GM23248 (cell line): ENCODE measurements at places on chromosomes 3 and 15. TPM values are rescaled to one million over a fixed set of nuclear protein-coding genes. Genes with fewer than 3 reads are reported as not detected.

- no peaks in the 10 kb centered on the region for H3K27me3 ChIP-seq
- H3K4me1 ChIP-seq, result no peaks in the 10 kb centered on the region
- no peak overlapping the region for H3K27ac ChIP-seq
- H3K36me3 ChIP-seq, result no peaks in the 10 kb centered on the region
Observed at GRCh38 chr3:1527786-1528185, 435.0 kb downstream of the CNTN6 start.

- H3K36me3 ChIP-seq, result peaks cover 12% of the 10 kb centered on the region; the same call in 1 of the 2 replicates
- H3K4me1 ChIP-seq, result no peaks in the 10 kb centered on the region
- DNase-seq, result no peak
- H3K4me3 ChIP-seq, result no peak overlapping the region
- no peak overlapping the region for H3K27ac ChIP-seq
- H3K27me3 ChIP-seq, result no peaks in the 10 kb centered on the region
Observed at GRCh38 chr3:42569593-42570142, 12.1 kb downstream of the SEC22C start.

GRCh38 chr3:13723676-13724207 lies 156.1 kb downstream of the WNT7A start:
- H3K27ac ChIP-seq, result no peak overlapping the region
- no peaks in the 10 kb centered on the region for H3K27me3 ChIP-seq
- no peak for DNase-seq
- H3K4me3 ChIP-seq, result no peak overlapping the region
- no peaks in the 10 kb centered on the region for H3K36me3 ChIP-seq

- DNase-seq, result peak; percentile 78
- H3K27me3 ChIP-seq, result no peaks in the 10 kb centered on the region
- H3K36me3 ChIP-seq, result peaks cover 16% of the 10 kb centered on the region; the same call in 1 of the 2 replicates
Observed at GRCh38 chr3:149018247-149018646, 26.9 kb downstream of the GYG1 start.

GRCh38 chr15:69988541-69989225 lies 109.0 kb downstream of the TLE3 start:
- H3K27me3 ChIP-seq, result peaks cover 47% of the 10 kb centered on the region
- no peak for DNase-seq
- H3K4me3 ChIP-seq, result no peak overlapping the region
- H3K36me3 ChIP-seq, result no peaks in the 10 kb centered on the region
- no peaks in the 10 kb centered on the region for H3K4me1 ChIP-seq

DNA sequence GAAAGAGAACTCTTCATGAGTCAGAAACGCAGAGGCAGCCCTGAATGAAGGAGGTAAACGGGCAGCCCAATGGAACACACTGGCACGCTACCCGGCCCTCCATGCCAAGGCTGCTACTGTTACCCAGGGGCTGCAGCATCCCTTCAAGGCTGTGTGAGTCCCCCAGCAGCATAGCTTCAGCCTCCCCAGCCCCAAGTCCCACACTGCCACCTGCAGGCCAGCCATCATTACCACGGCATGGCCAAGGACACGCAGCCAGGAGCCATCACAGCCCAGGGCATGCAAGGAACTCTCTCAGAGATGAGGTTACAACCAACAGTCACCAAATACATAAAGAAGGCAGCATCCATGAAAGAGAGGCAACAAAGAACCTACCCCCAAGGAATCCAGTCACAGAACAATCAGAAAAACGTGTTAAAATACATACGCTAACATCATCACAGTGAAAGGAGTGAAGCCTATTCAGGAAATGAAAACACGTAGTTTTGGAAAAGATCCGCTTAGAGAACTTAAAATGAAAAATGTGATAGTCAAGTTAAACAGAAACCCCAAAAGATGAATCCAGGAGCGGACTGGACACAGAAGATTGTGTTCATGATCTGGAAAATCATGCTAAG lies 22.4 kb downstream of the PLA2G4F start:
- H3K27me3 ChIP-seq, result peaks cover 29% of the 10 kb centered on the region
- DNase-seq, result peak; percentile 61
- no peak overlapping the region for H3K27ac ChIP-seq
- H3K4me1 ChIP-seq, result no peaks in the 10 kb centered on the region
- H3K36me3 ChIP-seq, result no peaks in the 10 kb centered on the region

Gene PRSS50
- total RNA-seq, result not detected in 2 replicates

Gene P2RY14
- not detected in 2 replicates for total RNA-seq

Gene MB21D2
- 24.2 and 26.4 TPM in 2 replicates for total RNA-seq
